ENCODE measurements at places on chromosomes 16 and 17. TPM values are rescaled to one million over a fixed set of nuclear protein-coding genes. Genes with fewer than 3 reads are reported as not detected.

GRCh38 chr16:22971346-22971924, 157.5 kb downstream of the HS3ST2 start:
- no peaks in the 10 kb centered on the region for H3K4me1 ChIP-seq
- no peaks in the 10 kb centered on the region for H3K27me3 ChIP-seq
- no peak overlapping the region for H3K27ac ChIP-seq
- no peak for DNase-seq
- H3K4me3 ChIP-seq: no peak overlapping the region

DNA sequence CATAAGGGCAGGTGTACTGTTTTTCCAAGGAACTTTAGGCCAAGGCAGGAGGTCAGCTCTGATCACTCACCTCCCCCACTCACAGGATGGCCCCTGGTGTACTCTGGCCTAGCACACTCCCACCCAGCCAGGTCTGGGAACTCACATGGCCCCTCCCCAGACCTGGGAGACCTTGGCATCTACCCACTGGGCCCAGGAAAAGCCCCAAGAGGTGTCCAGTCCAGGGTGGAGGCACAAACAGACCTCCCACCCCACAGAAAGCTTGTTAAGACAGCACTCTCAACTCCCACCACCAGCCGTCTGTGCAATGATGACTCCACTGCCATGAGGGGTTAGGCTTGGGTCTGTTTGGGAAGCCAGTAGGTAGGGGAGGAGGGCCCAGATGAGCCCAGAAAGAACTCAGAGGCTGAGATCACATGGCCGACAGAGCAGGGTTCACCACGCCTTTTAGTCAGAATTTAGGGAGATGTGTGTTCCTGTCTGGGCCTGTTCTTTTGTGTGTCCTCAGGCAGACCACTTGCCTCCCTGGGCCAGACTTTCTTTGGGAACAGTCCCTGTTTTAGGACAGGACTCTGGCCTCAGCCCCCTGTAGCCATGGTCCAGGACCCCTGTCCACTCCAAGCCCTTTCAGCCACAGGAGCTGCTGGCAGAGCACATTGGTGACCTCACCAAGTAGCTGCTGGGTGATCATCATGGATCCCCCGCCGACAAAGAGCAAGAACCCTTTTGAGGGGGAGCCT, 12.1 kb upstream of the CBFB start:
- DNase-seq: no peak
- H3K4me1 ChIP-seq: peaks cover 13% of the 10 kb centered on the region
- H3K27me3 ChIP-seq: peaks cover 13% of the 10 kb centered on the region
- no peaks in the 10 kb centered on the region for H3K36me3 ChIP-seq
- no peak overlapping the region for H3K4me3 ChIP-seq
- H3K27ac ChIP-seq: no peak overlapping the region

- H3K4me3 ChIP-seq: no peak overlapping the region
- peaks cover 7% of the 10 kb centered on the region for H3K4me1 ChIP-seq
- no peak for DNase-seq
- no peaks in the 10 kb centered on the region for H3K27me3 ChIP-seq
- H3K36me3 ChIP-seq: peaks cover 38% of the 10 kb centered on the region
Measured at GRCh38 chr17:50364061-50364458, 8.9 kb downstream of the MRPL27 start.

DNA sequence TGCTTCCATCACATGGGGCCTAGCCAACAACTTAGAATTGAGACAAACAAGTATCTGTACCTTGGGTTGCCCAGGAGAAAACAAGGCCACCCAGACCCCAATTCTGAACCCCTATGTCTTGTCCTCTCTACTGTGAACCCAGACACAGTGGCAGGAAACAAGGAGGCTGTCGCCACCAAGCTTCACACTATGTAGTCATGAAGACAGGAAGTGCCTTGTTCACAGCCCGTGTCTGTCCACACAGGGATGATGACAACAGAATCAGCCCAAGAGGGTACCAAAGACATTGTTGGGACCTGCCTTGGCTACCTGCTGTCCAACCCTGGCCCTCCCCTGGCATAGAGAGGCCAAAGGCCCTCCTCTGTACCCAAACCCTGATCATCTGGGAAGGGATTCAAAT, 84.8 kb downstream of the CDYL2 start:
- no peak overlapping the region for H3K4me3 ChIP-seq
- no peaks in the 10 kb centered on the region for H3K27me3 ChIP-seq
- no peak overlapping the region for H3K27ac ChIP-seq
- H3K36me3 ChIP-seq: no peaks in the 10 kb centered on the region

GRCh38 chr17:46061435-46061834, 62.4 kb downstream of the STH start:
- H3K27ac ChIP-seq: no peak overlapping the region
- peaks cover 48% of the 10 kb centered on the region for H3K36me3 ChIP-seq
- DNase-seq: no peak
- H3K27me3 ChIP-seq: no peaks in the 10 kb centered on the region

ABCA8 gene
- total RNA-seq: not detected

KRT31 gene
- total RNA-seq: not detected

TMC8 gene
- 551 TPM for total RNA-seq
